ENCODE measurements at places on chromosomes 3 and 15. TPM values are rescaled to one million over a fixed set of nuclear protein-coding genes. Genes with fewer than 3 reads are reported as not detected.
A peak's percentile ranks its signal among the peaks of the same experiment; 100 is the strongest.

Gene GPR149
- total RNA-seq = not detected

- DNase-seq = no peak
Observed at GRCh38 chr15:57509965-57510364, 81.7 kb upstream of the MYZAP start.

Gene LRTM1
- not detected for total RNA-seq

DNA sequence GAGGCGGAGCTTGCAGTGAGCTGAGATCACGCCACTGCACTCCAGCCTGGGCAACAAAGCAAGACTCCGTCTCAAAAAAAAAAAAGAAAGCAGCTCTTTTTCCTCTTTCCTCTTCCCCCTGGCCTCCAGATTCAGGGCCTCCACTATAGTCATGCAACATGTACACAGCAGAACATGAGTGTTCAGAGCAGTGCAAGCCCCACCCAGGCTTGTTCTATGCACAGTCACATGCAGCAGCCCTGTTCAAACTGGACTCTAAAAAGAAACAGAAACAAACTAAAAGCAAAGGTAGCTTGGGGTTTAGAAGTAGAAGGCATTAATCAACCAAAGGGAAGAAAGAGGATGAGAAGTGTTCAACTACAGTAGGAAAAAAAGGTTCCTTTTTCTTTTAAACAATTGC, 11.8 kb downstream of the SHQ1 start:
- DNase-seq = no peak

DNA sequence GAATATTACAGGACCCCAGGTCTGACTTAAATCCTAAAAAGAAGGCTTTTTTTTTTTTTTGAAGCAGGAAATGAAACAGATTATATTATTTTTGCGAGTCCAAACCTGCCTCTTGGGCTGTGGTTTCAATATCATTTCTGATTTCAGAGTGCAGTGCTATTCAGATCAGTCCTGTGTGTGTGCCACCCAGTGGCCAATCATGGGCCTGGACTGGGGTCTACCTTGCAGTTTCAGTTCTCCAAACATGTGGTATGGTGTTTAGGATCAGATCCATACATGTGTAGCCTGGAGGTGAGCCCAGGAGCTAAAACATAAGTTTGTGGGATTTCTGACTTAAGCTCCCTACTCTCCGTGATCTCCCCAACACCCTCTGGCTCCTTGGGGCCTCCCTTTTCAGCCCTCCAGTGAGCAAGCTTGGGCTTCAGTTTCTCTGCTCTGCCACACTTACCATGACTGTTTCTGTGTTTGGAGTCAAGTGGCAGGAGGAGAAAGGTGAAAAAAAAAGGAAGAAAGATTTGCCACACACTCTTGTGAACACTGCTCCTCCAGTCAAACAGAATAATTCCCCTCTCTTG, 12.1 kb upstream of the THSD4 start:
- peak; percentile 43 for DNase-seq

Gene ZBED2
- total RNA-seq = not detected

DNA sequence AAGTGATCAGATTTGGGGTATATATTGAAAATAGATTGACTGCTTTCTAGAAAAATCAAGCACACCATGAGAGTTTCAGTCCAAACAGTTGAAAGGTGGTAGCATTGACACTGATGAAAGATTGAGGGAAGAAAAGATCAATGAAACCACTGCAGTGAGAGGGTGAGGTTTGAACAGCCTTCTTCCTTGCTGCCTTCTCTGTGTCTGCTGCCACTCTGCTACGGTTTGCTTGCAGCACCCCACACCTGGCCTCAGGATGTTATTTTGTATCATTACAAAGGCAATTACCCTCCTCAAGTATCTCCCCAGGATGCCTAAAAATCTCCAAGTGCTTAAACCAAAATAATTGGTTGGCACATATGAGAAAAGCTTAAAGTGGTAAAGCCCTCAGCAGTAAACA, 683.6 kb upstream of the ARPP21 start:
- no peak for DNase-seq

DNA sequence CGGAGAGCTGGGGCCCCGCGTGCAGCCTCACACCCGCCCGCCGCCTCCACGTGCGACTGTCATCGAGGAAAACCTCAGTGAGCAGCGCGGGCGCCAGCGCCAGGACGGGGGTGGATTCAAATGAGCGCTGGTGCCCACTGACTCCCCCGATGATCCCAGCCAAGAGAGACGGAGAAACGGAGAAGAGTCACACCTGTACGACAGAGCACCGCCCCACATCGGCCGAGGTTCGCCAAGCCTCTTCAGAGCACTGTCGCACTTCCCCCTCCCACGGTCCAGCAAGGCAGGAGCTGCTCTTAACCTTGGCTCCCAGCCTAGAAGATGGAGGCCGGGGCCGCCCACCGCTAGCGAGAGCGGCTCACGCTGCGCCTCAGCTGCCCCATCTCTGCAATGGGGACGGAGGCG, 130.9 kb upstream of the IQSEC1 start:
- no peak for DNase-seq

DNA sequence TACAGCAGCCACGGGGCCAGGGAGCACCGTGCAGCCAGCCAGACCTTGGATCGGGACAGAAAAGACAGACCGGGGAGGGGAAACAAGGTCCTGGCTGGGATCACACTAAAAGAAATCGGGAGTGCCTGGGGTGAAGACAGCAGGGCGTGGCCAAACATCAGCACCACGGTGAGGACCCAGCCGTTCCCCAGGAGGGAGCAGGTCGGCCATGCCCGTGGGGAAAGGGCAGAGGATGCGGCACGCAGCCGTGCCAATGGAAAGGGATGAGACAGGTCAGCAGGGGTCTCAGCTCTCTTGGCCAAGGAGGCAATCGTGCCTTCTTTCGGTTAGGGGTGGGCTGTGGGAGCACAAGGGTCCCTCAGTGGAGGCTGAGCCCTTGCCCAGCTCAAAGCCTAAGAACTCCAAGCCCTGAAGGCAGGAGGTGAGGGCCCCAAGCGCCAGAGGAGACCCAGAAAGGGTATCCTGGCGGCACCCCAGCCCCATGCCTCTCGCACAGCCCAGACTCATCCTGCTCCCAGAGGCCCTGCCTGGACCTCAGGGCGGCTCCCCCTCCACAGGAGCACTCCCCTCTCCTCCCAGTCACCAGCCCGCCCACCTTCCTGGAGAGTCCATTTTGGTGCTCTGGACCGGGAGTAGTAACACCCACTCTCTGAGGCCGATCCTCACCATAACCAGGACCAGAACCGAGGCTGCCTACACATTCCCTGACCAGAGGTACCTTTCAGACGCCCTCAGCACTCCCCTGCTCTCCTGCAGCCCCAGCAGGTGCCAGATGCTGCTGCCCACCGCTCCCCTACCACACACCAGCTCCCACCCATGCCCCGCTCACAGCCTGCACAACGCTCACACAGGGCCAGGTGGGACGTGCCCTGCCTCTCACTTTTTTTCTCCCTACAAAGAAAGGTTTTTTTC, 23.2 kb upstream of the OCA2 start:
- no peak for DNase-seq

DNA sequence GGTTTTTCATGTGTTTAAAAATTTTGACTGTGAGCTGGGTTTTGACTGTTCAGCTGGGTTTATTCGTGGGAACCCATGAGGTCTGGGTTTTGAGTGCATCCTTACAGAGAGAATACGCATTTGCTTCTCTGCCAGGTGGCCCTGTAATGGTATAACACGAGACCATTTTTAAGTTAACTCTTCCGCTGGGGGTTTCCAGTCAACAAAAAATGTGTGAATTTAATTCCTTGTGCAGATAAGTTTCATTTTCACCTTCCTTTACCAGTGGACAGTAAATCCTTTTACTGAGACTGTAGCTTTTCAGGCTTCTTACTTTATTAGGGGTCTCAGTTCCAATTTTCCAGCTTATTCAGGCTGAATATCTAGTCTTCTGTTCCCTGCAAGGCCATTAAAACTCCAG, 149.6 kb downstream of the OPA1 start:
- DNase-seq = no peak

GRCh38 chr3:161694682-161695564, 198.3 kb downstream of the OTOL1 start:
- no peak for DNase-seq

- no peak for DNase-seq
Observed at GRCh38 chr3:48688032-48688736, 2.5 kb upstream of the NCKIPSD start.

GRCh38 chr3:168884353-168884903, 779.1 kb downstream of the MECOM start:
- DNase-seq = peak; percentile 66

DNA sequence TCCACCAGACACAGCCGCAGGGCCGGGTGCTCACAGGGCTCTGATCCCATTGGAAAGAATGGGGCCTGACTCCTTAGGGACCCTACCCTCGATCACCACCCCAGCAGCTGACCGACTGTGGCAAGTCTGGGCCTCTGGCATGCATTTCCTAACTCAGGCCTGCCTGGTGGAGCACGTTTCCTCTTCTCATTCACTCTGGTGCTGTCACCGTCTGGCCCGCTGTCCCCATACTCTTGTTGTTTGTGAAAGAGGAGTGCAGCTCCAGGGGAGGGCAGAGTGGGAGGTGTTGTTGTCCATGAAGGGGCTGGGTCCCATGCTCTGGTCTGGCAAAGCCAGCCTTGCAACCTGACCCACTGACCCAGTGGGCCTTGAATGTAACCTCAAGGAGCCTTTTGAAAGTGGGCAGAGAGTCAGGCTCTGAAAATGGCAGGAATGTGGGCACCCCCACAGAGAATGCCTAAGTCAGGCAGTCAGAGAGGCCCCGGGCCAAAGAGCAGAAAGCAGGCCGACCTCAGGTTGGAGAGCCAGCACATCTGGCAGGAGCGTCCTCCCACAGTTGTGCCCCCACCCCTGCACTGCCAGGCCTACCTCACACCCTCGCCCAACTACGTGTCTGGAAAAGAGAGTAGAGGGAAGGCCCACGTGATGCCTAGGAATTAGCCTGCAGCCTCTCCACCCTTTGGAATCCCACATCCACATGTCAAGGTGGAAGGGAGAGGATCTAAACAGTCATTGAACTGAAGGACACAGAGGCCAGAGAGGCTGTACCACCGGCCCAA, 10.9 kb downstream of the SEMA7A start:
- peak; percentile 99 for DNase-seq

DNA sequence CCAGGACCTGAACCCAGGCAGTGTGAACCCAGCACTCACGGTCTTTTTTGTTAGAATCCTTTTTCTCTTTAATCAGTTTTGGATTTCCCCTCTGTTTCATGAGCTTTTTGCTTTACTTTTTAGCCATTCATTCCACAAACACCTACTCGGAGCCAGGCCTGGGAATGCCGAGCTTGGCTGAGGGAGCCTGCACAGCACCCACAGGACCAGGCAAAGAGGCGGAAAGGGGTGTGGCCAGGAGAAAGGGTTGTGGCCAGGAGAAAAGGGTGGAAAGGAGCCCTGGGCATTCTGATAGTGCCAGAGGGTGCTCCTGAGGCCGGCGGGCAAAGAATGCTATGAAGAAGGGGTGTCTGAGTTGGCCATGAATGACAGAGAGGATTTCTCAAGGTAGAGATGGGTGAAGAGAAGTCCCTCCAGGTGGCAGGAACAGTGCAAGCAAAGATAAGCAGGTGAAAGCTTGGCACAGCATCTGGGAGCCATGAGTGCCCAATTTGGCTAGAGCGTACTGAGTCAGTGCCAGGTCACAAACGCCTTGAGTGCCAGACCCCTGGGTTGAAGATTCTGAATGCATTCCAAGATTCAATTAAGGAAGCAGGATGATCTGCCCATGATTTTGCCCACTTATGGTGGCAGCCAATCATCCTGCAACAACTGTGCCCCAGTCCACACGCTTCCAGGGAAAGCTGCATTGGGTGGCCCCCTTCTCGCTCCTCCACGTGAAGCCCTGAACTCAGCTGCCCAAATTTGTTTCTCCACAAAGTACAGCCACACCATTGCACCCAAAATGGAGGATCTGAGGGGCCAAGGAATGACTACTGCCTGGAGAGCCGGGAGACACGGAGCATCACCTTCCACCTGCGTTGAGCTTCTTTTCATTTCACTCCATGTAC, 157.2 kb downstream of the XXYLT1 start:
- no peak for DNase-seq

Gene KCNMB2
- total RNA-seq = not detected
